Spinal cord (tissue), 10 donors: ENCODE measurements at places on chromosomes 1 and 21. TPM values are rescaled to one million over a fixed set of nuclear protein-coding genes. Genes with fewer than 3 reads are reported as not detected.

The DENND2C gene
- 1.7 TPM for polyA plus RNA-seq

The CYP4B1 gene
- polyA plus RNA-seq, result 0.33 TPM

The PROK1 gene
- 1.0 TPM for polyA plus RNA-seq

The PSEN2 gene
- polyA plus RNA-seq, result 29.0 TPM

The PDPN gene
- 46.9 TPM for polyA plus RNA-seq

The H3-3A gene
- polyA plus RNA-seq, result 779 TPM

The ABCG1 gene
- polyA plus RNA-seq, result 16.1 TPM

The OPTC gene
- not detected for polyA plus RNA-seq

The CYP2J2 gene
- polyA plus RNA-seq, result 4.5 TPM

The SLAMF6 gene
- polyA plus RNA-seq, result 0.14 TPM

The MYBPH gene
- 0.35 TPM for polyA plus RNA-seq

The ZNF648 gene
- 0.32 TPM for polyA plus RNA-seq

The ERICH3 gene
- 16.0 TPM for polyA plus RNA-seq

The C1orf185 gene
- polyA plus RNA-seq, result not detected

The L1TD1 gene
- 0.41 TPM for polyA plus RNA-seq

The NRIP1 gene
- polyA plus RNA-seq, result 17.0 TPM

The TMPRSS15 gene
- polyA plus RNA-seq, result 0.14 TPM

The PDE4B gene
- 96.4 TPM for polyA plus RNA-seq

The MANEAL gene
- polyA plus RNA-seq, result 50.9 TPM

The C1orf115 gene
- polyA plus RNA-seq, result 18.9 TPM

The LY9 gene
- 0.15 TPM for polyA plus RNA-seq

The EYA3 gene
- 17.5 TPM for polyA plus RNA-seq

The TBX19 gene
- polyA plus RNA-seq, result 2.0 TPM
